ENCODE measurements at places on chromosomes 4 and X.
A peak's percentile ranks its signal among the peaks of the same experiment; 100 is the strongest.

DNA sequence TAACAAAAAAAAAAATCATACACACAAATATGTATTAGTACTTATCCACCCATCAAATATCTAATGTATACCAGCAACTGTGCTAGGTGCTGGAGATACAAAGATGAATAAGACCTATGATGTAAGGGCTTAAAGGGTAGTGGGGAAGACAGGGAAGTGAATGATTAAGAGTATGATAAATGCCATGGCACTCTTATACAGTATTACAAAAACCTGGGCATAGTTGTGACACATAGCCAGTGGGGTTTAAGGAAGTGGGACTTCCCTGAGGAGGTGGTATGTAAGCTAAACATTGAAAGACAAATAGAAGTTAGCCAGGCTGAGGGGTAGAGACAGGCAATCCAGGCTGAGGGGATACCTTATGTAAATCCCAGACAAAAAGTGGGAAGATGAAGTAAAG lies 23.5 kb downstream of the CHM start:
- DNase-seq: no peak

DNA sequence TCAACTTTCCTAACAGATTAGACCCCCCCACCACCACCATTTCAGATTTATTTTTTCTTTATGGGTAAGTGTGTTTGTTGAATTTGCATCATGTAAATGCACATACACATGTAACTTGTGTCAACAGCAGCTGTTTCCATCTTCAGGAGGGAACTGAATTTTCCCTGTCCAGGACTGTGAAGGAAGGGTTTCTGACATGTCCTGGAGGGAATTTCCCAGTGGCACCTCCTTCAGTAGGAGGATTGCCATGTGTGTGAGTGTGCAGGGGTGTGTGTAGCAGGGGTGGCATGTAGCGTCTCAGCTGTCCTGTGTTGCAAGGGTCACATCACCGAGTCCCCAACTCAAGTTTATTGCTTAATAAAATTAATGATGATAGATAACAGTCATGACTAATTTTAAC lies 19.7 kb downstream of the HERC6 start:
- DNase-seq: no peak

DNA sequence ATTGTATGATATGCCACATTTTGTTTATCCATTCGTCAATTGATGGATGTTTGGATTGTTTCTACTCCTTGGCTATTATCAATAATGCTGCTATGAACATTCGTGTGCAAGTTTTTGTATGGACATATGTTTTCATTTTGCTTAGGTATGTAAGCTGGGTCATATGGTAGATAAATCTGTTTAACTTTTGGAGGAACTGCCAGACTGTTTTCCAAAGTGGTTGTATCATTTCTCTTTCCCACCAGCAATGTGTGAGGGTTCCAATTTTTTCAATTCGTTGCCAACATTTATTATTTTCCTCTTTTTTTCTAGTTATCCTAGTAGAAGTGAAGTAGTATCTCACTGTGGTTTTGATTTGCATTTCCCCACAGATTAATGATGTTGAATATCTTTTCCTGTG lies 71.8 kb downstream of the DIAPH2 start:
- no peak for DNase-seq

- DNase-seq: no peak
Observed at GRCh38 chr4:100695039-100695654, 177.3 kb upstream of the EMCN start.

- no peak for DNase-seq
Observed at GRCh38 chrX:115592997-115593734, 32.2 kb downstream of the PLS3 start.

GRCh38 chrX:1481636-1482529 lies 29.2 kb upstream of the ASMTL start:
- no peak for DNase-seq

- DNase-seq: no peak
Observed at GRCh38 chrX:22060415-22061280, 28.5 kb downstream of the PHEX start.

DNA sequence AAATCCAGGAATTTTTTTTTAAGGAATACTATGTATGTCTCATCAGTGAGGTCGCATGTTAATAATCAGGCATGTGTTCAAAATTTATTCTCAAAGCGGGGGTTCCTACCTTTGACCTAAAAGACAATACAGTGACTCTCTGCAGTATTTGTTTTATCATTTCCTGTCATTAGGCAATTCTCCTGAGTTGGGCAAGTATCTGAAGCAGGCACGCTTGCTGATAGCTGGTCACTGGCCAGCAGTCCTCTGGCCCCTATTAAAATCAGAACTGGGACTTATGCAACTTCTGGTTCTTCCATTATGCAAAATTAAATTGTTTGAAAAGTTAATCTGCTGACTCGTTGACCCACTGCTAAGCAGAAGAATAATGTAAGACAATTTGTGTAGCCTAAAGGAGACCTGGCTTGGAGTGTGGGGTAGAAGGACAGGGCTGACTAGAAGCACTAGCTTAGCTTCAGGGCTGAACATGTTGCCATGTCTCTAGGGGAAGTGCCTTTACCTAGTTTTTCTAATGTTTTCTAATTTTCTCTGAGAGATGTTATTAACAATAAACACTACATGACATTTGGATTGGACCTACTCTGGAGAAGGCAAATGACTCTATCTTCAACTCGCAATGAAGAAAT lies 36.0 kb upstream of the GABRA2 start:
- no peak for DNase-seq

DNA sequence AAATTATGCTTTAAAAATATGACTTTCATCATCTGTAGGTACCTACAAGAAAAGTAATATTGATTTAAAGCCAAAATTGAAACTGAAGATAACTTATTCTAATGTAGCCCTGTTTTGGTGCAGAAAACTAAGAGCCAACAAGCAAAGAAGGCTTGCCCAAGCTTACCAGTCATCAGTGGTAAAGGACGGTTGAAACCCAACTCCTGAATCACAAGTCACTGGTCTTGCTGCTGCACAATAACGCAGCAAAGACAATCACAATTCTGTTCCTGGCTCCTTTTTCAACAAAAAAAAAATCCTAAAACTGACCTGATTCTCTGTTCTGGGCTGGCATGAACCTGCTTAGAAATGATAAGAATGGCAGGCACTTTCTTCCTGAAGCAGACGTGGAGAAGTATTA lies 34.5 kb downstream of the WDFY3 start:
- no peak for DNase-seq

DNA sequence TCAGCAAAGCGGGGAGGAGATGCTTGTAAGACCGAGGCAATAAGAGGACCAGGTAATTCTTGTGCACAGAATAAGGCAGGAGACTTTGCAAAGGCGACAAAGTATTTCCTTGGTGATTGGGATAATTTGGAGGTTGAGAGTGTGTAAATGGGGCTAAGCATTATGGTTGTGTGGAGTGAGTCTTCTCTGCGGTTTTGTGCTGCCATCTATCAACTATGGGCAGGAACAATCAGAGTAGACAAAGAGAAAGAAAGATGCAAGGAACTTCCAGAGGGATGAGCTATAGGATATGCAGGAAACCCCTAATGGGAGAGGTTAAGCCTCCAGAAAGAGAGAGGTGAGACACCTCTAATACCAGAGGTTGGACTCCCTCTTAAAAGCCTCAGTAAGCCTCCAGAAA lies 339.8 kb downstream of the PAPSS1 start:
- no peak for DNase-seq

DNA sequence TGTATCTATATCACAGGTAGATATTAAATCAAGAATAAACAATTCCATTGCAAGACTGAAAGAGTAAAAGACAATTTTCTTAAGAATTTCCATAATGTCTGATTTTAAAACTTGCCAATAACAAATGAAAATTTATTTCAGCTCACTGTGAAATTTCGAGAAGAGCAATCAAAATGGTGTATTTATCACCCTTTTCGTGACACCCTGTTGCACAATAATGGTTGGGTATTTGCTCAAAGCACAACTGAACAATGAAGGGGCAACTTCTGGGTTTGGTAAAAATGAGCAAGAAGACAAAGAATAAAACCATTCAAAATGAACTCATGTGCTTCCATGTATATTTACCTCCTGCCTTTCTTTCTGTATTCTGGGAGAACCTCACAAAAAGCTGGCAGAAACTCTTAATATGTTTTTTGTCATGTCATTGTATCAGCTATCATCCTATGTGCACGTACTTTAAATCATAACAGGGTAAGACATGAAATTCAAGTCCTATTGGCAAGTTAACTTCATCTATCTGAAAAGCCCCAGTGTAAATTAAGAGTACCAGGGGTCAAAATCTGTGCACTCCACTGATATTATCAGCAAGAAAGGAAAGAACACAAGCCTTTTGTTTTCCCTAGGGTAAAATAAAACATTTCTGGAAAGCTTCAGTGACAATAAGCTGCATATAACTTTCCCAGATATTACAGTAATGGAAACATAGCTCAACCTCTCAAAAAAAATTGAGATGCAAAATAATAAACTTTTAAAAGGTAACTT lies 126.9 kb upstream of the CBR4 start:
- DNase-seq: no peak

GRCh38 chr4:73006286-73006990 lies 63.1 kb downstream of the COX18 start:
- DNase-seq: no peak

DNA sequence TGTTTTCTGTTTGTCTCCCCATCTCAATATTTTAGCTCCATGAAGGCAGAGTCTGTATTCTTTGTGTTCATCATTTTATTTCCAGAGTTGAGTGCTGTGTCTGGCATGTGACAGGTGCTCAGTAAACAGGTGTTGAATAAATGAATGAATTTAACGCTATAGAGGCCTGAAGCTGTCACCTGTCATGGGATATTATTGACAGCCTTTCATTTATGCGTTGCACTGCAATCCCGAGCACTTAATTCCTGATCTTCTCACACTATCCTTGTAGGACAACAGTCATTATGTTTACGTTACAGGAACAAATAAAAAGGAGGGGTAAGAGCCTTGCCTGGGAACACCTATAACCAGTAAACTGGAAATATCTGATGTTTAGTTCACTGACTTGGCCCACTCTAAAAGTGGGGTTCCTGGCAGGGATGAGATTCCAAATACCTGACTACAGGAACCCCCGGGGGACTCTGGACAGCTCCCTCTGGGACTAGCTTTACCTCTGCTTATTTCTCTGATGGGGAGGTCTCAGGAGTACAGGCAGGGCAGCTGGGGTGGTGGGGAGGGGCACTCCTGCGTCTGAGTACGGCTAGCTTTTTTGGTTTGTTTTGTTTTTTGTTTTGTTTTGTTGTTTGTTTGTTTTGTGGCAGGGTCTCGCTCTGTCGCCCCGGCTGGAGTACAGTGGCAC lies 36.6 kb downstream of the SEL1L3 start:
- DNase-seq: no peak

DNA sequence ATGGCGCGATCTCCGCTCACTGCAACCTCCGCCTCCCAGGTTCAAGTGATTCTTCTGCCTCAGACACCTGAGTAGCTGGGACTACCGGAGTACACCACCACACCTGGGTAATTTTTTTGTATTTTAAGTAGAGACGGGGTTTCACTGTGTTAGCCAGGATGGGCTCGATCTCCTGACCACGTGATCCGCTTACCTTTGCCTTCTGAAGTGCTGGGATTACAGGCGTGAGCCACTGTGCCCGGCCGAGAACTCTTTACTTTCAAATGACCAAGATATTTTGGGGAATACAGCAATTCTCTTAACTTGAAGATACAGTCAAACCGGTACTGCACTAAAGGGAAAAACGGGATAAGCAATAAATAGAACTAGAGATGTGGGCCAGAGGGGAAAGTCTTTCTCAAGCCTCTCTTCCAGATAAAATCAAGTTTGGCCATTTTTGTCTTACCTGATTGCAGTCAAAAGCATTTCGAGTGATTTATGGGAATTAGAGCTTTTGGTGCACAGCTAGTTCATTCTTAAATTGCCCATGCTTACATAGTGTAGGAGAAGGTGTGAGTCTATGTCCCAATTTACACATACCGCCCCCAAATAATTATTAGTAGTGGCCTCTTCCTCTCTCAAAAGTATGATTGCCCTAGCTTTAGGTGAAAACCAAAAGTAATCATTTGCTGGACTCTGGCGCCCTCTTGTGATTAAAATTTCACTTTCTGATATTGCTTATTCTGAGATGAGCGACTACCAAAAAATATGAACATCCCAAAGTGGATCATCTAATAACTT lies 53.2 kb upstream of the ABCG2 start:
- peak; percentile 18 for DNase-seq

GRCh38 chr4:103204111-103204510 lies 6.0 kb upstream of the CENPE start:
- DNase-seq: no peak

GRCh38 chr4:42320822-42321388 lies 76.4 kb upstream of the SHISA3 start:
- DNase-seq: no peak

DNA sequence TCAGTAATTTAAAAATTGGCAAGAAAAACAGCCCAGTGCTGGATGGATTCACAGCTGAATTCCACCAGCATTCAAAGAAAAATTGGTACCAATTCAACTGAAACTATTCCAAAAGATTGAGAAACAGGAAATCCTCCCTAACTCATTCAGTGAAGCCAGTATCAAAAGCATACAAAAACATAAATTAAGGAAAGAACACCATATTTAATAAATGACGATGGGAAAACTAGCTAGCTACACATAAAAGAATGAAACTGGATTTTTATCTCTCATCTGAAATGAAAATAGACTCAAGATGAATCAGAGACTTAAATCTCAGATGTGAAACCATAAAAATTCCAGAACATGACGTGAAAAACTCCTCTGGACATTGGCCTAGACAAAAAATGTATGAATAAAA lies 516.8 kb upstream of the SPANXN1 start:
- DNase-seq: no peak

DNA sequence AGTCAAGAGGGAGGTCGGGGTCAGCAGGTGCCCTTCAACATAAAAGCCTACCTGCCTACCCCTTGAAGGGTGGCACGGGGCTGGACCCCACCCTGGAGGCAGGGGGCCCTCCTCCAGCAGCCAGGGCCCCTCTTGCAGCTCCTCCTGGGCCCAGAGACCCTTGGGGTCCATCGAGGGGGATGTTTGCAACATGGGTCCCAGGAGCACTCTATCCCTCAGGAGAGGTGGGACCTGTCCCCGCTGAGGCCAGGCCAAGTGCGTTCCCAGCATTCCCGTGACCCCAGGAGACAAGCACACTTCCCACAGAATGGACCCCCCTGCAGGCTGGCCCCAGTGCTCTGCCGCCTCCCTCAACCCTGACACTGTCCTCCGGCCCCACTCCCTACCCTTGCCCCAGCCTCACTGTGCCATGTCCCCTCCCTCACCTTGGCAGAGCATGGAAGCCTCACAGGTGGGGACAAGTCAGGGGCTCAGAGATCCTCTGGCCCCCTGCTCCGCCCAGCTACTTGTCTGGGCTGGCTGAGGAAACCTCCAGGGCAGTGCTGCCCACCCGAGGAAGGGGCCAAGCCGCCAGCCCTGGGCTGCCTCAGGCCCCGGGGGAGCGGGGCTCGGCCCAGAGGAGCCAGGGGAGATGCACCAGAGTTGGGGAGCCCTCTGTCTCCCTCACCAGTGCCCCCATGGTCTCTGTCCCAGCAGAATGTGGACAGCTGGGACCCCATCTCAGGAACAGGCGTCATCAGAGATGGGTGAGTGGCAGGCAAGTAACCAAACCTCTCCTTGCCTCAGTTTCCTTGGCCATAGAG lies 2.2 kb downstream of the MXD4 start:
- DNase-seq: no peak

GRCh38 chr4:62191451-62192240 lies 991.5 kb downstream of the ADGRL3 start:
- DNase-seq: no peak
